Renal cortex interstitium (tissue), 15 donors: ENCODE measurements at places on chromosomes 16 and 17.

- no peak for DNase-seq
Observed at GRCh38 chr17:6660101-6660500, 8.5 kb downstream of the C17orf100 start.

GRCh38 chr17:14510136-14510535 lies 209.3 kb downstream of the HS3ST3B1 start:
- DNase-seq, result no peak

DNA sequence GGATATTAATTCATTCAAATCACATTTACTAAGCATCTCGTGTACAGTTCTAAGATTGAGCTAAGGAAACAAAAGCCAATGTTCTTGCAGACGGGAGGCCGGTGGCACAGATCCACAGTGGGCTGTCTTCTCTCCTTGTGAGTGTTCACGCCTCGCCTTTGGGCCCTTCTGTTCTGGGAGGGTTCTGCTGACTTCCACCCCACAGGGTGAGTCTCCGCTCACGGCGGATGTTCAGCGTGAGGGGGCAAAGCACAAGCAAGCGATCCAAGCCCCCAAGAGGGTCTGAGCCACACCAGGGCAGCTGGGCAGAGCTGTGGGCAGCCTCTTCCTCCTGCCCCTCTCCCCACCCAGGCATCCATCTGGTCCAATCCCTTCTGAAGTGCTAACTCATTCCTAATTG lies 84.3 kb upstream of the DOC2B start:
- no peak for DNase-seq

DNA sequence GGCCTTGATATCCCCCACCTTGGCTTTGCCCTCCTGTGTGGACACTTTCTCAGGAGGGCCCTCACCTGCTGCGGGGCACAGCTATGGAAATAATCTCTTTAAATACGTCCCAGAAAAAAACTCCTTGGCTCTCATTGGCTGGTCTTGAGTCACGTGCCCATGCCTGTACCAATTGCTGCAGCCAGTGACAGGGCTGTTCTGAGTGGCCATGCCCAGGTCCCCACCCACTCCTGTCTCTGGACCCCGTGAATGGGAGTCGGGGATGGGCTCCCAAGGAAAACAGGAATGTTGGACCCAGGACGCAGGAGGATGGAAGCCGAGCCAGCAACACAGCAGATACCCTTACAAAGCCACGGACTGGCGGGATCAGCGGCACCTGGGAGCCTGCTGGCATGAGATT lies 53.1 kb upstream of the CDR2 start:
- no peak for DNase-seq

GRCh38 chr16:66365651-66366050 lies 840 bp upstream of the CDH5 start:
- DNase-seq, result no peak

DNA sequence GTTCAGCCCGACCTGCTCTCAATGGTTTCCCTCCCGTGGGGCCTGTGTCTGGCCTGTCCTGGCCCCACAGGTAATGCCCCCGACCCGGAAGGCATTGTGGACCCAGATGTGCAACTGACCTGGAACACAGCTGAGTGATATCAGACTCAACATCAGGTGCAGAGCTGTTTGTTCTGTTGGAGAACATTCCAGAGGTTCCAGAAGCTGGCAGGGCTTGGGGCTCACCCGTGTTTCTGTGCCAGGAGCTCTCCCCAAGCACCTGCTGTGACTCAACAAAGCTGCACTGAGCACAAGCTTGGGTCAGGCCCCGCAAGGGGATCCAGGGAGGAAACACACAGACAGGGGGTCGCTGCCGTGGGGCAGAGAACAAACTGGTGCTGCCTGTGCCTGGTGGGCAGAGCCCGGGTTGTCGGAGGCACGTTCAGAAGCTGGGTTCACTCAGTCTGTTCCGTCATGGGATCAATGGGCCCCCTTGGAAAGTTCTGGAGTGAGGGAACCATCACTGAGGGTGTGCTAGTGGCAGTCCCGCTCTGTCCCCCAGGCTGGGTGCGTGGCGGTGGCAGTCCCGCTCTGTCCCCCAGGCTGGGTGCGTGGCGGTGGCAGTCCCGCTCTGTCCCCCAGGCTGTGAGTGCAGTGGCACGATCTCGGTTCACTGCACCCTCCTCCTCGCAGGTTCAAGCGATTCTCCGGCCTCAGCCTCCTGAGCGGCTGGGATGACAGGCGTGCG lies 22.1 kb downstream of the HS3ST6 start:
- no peak for DNase-seq

GRCh38 chr17:77615703-77616253 lies 342.7 kb upstream of the TNRC6C start:
- DNase-seq, result no peak

DNA sequence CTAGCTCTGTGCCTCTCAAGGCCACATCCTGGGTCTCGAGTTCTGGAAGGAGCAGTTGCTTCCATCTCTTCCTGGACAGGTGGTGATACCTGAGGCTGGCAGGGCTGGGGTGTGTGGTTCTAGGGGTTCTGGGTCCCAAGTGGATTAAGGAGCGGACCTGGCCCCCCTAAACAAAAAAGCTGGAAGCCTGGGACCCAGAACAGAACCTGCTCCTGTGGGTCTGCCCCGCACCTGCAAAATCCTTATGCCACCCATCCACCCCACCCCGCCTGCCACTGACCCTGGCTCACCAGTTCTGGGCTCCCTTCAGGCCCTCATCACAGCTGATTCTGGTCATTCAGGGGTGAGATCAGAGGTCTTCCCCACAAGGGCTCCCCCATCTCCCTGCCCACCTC lies 44.8 kb downstream of the ADCY7 start:
- DNase-seq, result no peak

DNA sequence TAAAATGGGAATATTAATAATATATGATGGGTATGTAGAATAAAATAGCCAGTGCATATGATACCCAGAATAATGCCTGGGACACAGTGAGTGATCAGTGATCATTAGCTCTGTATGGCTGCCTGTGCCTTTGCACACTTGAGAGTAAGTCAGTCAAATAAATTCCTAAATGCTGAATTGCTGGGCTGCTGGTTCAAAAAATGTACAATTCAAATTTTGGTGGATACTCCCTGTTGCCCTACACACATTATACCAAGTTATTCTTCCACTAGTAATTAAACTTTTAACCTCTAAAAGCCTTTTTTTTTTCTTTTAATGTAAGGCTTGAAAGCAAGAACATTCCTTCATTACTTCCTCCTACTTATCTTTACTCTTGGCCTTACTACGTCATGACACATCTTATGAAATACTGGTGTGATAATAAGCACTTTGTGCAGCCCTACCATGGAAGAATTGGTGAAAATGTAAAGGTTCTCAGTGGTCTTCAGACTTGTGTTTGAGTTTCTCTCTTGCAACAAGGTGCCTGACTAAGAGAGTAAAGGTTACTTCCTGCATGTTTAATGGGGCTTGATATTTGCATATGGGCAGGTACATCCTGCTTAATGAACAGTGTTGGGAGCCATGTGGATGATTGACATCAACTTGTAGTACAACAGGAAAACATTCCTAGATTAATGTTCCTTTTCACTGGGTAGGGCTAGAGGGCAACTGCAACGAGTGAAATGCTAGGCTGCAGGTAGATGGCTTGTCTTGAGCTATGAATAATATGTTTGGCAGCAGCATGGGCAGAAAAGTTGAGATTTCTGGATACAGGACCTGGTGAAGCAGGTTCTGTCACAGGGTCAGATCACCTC lies 84.3 kb downstream of the PRKCA start:
- DNase-seq, result no peak

GRCh38 chr16:15607700-15608396 lies 35.1 kb downstream of the MARF1 start:
- no peak for DNase-seq

DNA sequence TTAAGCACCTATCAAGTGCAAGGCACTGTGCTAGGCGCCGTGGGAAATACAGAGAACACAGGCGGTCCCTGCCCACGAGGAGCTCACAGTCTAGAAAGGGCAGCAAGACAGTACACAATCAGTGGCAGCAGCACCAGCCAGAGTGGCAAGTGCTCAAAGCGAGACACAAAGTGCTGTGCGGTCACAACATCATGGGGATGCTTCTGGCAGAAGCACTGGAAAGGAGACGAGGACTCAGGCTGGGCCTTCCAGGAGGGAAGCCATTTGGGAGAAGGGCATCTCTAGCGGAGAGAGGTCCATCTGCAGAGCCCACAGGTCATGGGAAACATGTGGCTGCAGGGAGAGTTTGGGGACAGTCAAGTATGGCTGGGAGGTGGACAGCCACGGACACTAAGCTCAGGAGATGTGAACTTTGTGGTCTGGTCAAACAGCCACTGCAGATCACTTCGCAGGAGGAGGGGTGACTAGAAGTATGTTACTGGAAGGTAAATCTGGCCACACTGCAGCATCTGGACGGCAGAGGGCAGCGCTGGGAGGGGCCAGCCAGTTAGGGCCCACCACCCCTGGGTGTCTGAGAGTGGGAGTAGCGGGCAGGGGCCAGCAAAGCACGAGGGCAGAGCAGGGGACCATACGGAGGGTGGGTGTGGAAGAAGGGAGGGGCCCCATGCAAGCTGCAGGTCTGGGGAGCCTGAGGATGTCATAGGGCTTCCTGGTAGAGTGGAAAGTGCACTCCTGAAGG lies 71.1 kb downstream of the N4BP1 start:
- DNase-seq, result no peak

DNA sequence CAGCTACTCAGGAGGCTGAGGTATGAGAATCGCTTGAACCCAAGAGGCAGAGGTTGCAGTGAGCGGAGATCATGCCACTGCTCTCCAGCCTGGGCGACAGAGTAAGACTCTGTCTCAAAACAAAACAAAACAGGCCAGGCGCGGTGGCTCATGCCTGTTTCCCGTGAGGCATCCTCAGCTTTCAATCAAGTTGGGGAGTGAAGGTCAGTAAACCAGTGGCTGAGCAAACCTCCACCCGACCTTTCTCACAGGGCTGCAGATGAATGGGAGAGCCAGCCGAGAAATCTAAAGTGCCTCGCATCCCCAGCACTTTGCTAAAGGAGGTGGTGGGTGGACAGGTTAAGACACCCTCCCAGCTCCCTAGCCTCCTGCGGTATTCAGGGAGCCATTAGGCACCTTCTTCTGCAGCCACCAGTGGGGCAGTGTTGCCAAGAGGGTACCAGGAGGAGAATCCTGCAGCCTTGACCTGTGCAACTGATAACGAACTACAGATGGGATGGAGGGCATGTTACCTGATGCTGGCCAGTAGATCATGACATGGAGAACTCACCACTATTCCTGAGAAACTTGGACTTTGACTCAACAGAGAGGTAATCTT lies 59.0 kb downstream of the KPNA2 start:
- no peak for DNase-seq

- no peak for DNase-seq
Observed at GRCh38 chr17:30220414-30220813, 15.1 kb downstream of the SLC6A4 start.

- no peak for DNase-seq
Observed at GRCh38 chr17:39155654-39156053, 4.2 kb upstream of the PLXDC1 start.

DNA sequence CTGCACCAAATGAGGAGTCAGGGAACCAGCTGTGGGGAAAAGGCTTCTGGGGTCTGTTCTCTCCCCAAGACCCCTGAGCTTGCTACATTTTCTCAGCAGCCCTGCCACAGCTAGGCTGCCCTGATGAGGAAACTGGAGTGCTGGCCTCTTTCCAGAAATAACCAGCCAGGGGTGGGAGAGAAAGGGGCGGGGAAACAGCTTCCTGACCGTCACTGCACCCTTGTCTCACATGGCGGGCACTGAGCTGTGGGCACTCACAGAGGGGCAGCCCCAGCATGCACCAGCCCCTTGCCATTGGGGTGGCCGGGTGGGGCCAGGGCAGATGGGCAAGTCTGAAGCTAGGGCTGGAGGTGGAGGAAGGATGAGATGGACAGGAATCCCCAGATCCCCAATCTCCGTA lies 2.9 kb downstream of the SRL start:
- DNase-seq, result no peak

GRCh38 chr16:67392301-67393059 lies 818 bp downstream of the TPPP3 start:
- DNase-seq, result no peak

DNA sequence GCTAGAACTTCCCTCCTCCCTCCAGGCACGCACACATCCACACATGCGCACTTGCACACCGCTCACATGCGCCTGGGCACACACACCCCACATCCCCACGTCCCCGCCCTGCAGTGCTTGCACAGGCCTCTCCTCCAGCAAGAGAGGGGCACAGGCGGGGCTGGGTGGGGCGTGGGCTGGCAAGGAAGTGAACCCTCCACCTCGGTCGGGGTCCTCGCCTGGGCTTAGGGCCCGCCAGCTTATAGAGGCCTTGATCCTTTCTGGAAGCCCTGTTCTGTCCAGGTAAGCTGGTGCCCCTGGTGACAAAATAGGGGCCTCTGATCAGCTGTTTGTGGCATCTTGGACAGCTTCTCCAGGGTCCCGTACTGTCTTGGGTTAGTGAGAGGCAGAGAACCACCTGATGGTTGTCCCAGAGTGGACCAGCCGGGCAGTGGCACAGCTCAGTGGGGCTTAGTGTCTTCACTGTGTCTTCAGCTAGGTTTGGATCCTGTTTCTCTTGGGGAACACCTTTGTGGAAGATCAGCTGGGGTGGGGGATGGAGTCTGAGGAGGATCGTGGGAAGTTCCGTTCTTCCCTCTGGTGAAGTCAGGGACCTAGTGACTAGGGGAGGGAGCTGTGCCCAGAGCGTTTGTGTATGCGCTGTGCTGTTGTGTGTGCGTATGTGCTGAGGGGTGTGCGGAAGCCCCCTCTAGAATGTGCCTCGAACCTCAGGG lies 12.1 kb downstream of the TBX4 start:
- no peak for DNase-seq

DNA sequence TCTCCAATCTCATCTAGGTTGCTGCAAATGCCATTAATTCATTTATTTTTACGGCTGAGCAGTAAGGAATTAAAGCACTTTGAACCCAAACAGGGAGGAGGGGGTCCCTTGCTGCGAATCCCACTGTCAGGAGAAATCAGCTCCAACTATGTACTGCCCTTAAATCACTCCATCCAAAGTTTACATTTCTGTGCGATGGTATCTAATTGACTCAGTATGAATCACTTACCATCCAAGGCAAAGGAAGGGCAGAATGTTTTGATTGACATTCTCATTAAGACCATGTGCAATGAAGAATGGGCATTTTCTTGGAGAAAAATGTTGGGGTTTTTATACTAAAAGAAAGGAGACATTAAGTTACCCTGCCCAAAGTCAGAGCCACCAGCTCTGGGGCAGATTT lies 47.7 kb upstream of the XYLT1 start:
- no peak for DNase-seq

- DNase-seq, result no peak
Observed at GRCh38 chr16:2697401-2697948, 15.2 kb downstream of the KCTD5 start.

DNA sequence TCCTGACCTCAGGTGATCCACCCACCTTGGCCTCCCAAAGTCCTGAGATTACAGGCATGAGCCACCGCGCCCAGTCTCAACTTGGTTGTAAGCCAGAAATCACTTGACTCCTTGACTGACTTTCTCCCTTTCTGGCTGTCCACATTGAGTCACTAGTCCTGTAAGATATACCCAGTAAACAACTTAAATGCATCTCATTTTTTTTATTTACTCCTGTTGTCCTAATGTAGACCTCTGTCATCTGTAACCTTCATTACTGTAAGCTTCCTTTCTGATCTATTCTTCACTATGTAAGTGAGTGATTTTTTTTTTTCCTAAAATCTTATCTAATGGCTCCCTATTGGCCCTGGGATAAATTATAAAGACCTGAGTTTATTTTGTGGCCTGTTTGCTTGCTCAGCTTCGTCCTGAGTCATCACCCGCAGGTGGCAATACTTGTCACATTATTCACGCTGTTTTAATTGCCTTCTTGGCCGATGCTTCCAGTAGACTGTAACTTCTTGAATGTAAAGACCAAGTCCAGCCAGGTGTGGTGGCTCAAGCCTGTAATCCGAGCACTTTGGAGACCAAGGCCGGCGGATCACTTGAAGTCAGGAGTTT lies 41.0 kb downstream of the PAFAH1B1 start:
- no peak for DNase-seq

GRCh38 chr17:77321649-77322513 lies 181.1 kb downstream of the SEC14L1 start:
- DNase-seq, result no peak
